ENCODE measurements at places on chromosomes 6 and 20.

DNA sequence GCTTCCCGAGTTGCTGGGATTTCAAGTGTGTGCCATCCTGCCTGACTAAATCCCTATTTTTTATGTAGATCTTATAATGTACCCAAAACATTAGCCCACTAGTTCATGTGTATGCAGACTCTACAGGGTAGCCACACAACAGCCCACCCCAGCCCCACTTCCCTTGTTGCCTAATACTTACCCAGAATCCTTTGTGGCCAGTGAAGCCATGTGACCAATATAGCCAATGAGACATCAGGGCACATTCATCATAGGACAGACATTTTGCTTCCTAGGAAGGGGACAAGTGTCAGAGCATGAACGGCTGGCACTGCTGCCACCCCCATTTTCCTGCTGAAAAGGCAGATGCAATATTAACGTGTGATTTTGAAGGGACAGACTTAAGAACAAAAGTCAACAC is 36.0 kb upstream of the TCP11 start:
- DNase-seq = no peak

GRCh38 chr6:111943726-111944125 is 70.5 kb upstream of the FYN start:
- DNase-seq = no peak

- no peak for DNase-seq
Measured at GRCh38 chr6:105258816-105259215, 79.0 kb upstream of the POPDC3 start.

DNA sequence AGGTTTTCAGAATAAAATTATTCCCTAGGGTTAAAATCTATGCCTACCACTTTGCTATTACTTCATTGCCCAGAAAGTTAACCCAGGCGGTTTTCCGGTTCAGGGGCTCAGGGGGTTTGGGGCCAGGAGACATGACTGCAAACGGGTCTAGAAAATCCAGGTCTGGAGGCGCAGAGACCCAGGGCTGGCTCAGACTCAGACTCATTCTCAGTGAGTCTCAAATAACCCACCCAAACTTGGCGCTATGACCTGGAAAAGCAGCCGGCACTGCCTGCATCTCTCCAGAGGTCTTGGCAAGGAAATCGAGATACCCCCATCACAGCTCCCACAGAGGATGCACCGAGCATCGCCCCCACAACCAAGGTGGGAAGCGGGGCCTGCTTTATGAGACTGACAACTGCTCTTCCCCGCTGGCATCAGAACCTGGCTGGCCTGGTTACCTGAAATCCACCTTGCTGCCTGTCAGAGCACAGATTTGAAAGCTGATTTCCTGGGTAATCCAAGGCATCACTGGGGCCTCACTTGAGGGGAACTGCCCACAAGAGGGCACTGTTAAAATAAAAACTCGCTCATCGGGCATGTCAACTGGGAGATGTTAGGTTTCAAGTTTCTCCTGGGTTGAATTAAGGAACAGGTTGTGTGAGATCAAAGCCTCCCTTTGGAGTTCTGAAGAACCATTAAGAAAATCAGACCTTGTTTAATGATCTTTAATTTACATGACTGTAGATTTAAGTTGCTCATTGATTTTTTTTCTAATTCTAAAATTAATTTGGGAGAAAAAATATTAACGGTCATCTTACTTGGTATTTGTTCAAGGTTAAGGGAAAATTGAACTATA is 55.1 kb downstream of the KIF16B start:
- DNase-seq = peak; percentile 39

GRCh38 chr6:30615219-30615957 is 1.7 kb downstream of the PPP1R10 start:
- peak; percentile 91 for DNase-seq

DNA sequence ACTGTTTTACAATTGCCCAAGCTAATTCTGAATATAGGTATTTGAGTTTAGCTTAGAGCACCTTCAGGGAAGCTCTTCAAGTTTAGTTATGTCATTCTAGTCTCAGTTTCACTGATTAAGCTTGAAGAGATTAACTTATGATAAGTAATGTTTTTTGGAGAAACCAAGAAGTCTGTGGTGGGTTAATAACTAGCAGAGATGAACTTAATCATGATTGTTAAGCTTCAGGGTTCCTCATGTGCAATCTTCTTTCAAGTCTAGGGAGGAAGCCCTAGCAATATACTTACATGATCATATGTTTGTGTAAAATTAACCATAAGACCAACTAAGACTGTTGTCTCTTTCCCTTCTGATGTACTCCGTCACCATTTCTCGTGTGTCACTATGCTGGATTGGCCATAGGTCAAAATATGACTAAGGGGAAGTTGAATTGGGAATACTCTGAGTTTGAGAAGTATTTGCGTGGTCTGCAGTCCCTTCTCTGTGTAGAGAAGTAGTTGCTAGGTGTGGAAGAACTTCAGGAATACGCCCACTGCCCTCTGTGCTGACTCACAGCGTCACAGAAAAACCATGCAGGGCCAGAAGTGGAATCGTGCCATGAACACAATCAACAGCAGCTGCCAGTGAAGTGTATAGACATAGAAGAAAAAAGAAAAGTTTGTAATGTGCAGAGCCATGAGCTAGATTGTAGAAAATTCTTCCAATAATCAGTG is 88.3 kb downstream of the SH3BGRL2 start:
- DNase-seq = no peak

GRCh38 chr6:24227556-24227955 is 101.5 kb downstream of the NRSN1 start:
- no peak for DNase-seq

GRCh38 chr6:56314683-56315523 is 67.5 kb upstream of the COL21A1 start:
- peak; percentile 29 for DNase-seq

- DNase-seq = no peak
Measured at GRCh38 chr6:169498916-169499513, 202.8 kb downstream of the WDR27 start.

GRCh38 chr6:119552021-119552420 is 202.5 kb upstream of the MAN1A1 start:
- DNase-seq = no peak

DNA sequence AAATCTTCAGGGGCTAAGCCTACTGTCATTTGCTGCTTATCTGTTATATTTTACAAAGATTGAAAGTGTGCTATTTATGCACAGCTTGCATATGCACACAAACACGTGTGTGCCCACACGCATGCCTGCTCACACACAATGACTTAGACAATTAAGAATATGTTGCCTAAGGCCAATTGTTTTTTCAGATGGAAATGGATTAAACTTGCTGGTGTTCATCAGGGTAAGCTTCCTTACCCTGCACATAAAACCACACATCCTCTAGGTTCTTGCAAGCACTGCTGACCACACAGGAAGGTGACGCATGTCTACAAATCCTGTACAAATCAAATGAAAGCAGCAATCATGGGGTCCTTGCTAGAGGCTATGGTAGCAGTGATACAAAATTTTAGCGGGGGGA is 58.4 kb downstream of the GJA10 start:
- DNase-seq = no peak

DNA sequence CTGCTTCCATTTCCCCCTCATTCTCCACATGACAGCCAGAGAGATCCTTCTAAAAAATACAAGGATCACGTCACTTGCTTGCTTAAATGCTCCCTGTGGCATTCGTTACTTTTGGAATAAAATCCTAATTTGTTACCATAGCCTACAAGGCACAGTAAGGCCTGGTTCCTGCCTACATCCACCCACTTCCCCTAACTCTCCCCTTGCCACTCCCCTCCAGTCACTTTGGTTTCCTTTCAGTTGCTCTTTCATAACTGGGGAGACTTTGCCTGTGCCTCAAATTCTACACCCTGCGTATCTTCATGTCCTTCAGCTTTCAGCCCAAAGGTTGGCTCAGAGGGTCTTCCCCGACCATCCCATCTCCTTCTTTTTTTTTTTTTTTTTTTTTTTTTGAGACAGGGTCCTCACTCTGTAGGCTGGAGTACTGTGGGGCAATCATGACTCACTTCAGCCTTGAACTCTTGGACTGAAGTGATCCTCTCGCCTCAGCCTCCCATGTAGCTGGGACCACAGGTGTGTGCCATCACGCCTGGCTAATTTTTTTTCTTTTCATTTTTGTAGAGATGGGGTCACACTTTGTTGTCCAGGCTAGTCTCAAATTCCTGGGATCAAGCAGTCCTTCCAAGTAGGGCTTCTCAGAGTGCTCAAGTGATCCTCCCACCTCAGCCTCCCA is 12.5 kb downstream of the ID1 start:
- DNase-seq = no peak

DNA sequence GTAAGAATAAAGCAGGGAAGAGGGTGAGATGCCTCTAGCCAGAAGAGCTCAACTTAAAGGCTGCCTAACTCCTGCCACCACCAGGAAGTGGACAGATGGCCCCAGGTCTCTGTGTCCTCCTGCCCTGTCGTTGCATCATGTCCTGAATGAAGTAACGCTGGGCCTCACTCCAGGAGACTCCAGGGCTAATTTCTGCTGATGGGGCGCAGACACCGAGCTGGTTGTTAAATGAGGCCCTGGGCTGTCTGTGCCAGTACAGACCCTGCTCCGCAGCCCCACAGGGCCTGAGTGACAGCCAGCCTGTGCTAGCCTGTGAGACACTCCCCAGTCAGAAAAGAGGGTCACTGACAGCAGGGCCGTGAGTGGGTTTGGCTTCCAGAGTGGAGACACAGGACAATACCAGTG is 6.5 kb downstream of the IP6K3 start:
- DNase-seq = no peak

DNA sequence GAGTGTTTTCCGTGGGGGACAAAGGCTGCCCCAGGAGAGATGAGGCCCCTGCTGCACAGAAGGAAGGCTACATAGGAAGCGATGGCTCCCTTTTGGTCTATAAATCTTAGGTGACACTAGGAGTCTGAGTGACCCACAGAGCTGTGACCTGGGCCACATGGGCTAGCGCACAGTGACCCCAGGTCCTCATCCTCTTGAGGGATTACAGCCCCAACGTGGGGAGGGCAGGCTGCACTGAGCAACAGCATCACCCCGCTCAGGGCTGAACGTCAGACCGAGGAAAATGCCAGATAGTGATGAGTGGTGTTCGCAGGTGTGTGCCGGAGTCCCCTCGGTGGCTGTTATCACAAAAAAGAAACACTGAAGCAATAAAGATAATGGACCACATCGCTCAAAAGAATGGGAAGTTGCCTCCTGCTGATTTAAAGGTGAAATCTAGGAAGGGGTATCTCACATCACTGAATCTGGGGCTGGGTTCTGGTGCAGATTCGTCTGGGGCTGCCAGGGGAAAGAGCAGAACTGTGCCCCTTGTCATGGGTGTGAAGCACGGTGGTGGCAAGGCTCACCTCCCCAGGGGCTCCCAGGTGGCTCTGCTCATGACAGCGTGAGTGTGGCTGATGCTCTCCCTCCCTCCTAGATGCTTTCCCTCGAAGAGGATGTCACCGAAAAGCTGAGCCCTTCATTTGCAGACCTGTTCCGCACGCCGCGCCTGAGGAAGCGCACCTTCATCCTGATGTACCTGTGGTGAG is 14.5 kb downstream of the SLC22A1 start:
- no peak for DNase-seq

DNA sequence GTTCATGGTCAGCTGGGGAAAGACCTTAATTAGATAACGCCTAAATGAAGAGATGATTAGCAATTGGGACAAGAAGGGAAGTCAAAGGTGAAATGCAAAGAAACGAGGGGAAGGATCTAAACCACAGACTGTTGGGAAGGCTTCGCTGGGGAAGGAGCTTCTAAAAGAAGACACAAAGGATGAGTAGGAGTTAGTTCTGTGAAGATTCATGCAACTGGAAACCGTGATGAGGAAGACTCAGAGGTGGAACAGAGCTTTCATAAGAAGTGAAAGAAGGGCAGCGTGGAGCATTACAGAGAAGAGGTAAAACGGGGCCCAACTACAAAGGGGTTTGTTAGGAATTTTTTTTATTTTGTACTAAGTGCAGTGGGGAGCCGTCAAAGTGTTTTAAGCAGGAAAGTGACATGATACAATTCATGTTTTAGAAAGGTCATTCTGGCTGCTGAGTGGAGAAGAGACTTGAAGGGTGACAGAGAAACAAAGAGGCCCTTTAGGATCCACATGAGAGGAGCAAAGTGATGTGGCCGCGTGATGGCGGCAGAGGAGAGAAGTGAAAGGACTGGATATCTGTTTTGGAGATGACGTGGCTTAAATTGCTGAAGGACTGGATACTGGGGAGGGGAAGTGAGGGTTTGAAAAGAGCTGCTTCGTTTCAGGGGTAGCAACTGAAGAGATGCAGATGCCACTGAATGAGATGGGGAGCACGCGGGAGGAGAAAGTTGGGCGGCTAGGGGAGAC is 33.6 kb downstream of the TTI1 start:
- DNase-seq = no peak

- DNase-seq = no peak
Measured at GRCh38 chr6:37551867-37552266, 52.2 kb upstream of the CCDC167 start.

DNA sequence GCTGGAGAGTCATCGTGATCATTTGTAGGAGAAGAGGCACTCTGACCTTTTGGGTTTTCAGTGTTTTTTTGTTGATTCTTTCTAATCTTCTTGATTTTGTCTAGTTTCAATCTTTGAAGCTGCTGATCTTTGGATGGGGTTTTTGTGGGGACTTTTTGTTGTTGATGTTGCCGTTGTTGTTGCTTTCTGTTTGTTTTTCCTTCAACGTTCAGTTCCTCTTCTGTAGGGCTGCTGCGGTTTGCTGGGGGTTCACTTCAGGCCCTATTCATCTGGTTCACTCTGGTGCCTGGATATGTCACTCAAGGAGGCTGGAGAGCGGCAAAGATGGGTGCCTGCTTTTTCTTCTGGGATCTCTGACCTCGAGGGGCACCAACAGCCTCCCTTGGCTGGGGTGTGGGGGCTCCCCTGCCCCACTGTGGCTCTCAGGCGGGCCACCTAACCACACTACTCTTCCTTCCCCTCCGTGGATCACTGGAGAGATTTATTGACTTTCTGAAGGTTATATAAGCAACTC is 21.5 kb upstream of the TMEM244 start:
- no peak for DNase-seq

- no peak for DNase-seq
Measured at GRCh38 chr20:9401371-9401770, 113.0 kb upstream of the LAMP5 start.

DNA sequence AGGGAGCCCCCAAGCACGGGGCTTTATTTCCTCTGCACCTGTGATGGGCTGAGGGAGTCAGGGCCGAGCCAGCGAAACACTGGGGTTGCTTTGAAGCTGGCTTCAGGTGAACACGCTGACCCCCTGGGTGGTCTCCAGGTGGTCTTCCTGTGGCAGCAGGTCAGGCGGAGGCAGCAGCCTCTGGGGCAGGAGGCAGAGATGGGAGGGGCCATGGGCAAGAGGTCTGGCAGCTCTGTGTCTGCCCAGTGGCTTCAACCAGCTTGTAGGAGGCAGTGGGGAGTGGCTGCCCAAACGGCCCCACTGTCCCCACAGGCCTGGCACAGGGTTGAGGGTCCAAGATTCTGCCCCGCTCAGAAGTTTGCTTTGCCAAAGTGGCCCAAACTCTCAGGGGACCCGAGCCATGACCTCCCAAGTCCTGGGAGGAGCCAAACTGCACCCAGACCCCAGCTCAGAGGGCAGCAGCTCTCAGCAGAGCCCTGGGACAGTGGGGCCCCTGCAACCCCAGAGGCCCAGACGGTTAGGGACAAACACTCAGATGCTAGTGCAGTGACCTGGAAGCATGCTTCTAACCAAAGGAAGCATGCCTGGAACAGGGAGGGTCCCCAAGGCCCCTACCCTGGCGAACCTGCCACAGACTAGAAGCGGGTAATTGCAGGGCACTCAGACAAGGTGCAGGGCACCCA is 15.3 kb downstream of the NTSR1 start:
- DNase-seq = no peak
